Astrocyte of the spinal cord (primary cell): ENCODE measurements at places on chromosomes 11 and 22.

DNA sequence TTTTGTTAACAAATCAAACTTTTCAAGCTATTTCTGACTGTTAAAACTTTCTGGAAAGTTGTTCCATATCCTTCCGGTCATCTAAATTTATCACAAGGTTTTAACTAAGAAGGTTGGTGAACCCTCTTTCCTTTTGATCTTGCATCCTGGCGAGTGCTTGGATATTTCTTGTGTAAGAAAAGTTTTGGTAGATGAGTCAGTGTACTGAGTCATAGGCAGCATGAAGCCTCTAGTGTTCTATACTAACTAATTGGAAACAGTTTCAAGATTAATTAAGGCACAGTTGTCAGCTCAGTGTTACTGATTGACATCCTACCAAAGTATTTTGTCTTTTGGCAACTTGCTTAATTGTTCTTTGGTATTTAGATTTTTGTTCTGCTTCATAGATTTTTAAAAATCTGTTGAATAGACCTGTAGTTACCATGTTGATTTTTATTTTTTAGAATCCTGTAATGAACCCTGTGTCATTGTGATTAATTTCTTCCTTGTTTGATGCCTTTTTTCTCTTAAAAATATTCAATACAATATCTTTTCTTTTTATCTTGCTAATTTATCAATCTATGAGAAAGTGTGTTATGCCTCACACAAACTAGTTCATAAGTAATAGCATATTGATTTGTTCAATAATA, 38.0 kb downstream of the METTL15 start:
- peak; percentile 92 for DNase-seq

DNA sequence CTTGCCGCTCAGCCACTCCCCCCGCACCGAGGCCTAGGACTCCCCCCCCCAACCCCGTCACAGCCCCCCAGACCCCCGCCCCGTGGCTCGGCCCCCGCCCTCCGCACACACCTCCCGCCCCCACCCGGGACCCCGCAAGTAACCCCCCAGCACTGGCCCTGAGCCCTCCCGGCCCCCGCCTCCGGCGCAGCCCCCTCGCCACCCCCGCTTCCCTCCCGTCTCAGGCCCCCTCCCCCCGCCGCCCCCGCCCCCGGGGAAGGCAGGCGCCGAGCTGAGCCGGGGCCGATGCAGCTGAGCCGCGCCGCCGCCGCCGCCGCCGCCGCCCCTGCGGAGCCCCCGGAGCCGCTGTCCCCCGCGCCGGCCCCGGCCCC, 1.5 kb downstream of the SHANK3 start:
- DNase-seq, result no peak

GRCh38 chr11:13102865-13103539, 93.9 kb downstream of the RASSF10 start:
- DNase-seq, result no peak

DNA sequence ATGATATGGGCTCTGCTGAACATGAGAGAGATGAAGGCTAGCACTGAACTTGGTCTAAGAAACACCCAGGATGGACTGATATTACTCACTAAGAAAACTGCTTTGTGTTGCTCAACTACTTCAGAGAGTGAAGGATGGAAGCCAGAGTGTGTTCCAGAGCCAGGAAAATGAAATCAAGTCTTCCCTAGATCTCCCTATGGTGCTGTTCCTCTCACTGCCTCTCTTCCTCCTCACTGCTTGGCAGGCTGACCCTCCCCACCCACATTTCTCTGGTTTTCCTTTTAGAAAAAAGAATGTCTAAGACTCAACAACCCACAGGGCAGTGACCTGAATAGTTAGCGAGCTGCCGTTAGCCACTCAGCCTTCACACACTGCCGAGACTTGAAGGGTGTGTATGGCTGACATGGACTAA, 65.6 kb downstream of the CCDC81 start:
- DNase-seq, result peak; percentile 74

DNA sequence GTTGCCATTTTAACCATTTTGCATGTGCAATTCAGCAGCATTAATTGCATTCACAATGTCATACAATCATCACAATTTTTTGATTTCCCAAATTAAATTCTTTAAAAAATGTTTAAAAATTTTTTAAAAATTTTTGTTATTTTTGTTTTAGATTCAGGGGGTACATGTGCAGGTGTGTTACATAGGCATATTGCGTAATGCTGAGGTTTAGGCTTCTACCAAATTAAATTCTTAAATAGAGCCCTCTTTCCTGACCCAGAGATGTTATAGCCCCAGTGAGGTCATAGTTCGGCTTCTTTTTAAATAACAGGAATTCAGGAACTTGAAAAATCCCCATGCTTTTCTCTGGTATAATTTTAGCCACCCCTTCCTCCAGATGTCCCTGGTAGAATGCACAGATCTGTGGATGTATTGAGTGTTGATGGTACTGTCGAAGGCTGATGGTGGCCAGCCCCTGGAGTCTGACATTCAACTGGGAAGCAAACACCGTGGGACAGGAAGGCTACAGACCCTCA, 11.3 kb upstream of the AMPD3 start:
- DNase-seq, result no peak
